NCI-H345 (cell line): ENCODE measurements at places on chromosomes 5 and 9.

GRCh38 chr5:33120671-33121070 is 320.1 kb upstream of the TARS1 start:
- DNase-seq: no peak

DNA sequence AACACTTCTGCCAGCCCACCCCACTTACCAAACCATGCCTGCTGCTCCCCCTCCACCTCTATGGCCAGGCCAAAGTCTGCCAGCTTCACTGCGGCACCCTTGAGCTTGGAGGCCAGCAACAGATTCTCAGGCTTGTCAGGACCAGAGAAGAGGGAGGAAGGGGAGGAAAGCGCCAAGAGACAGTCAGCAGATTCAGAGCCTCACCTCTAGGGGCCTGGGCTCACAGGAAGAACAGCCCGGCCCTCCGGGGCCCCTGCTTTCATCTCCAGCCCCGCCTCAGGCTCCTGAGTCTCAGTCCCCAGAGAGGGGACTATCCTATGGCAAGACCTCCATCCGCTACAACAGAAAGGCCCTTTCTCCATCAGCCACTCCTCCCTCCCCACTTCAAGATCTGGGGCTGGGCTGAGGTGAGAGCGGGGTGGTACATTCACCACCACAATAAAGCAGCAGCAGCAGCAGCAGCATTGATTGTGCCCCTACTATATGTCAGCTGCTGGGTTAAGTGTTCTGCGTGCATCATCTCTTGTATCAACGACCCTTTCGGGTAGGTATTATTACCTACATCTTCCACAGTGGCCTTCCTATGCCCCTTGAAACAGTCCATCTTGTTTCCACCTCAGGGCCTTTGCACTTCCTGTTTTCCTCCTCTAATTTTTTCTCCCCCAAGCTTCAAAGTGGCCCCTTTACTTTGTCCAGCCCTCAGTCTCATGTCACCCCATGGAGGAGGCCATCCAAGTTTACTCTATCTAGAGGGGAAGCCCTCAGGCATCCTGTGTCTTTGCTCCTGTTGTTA is 36.0 kb downstream of the CAMK2A start:
- no peak for DNase-seq

DNA sequence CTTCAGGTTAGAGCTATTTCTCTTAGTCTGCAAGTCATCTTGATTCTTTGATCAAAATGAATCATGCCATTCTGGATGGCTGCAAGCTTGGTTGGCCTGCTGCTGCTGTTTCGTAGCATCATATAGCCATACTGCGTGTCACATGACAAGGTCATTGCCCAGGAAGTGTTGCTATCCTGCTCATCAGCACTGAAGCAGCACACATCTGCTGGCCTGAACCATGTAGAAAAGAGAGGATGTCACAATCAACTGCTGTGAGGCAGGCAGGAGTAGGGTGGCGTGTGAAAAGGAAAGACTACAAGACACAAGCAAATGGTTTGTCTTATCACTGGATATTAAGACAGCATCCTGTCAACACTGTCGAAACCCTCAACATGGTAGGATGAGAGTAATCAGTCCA is 376.7 kb upstream of the RORB start:
- no peak for DNase-seq

DNA sequence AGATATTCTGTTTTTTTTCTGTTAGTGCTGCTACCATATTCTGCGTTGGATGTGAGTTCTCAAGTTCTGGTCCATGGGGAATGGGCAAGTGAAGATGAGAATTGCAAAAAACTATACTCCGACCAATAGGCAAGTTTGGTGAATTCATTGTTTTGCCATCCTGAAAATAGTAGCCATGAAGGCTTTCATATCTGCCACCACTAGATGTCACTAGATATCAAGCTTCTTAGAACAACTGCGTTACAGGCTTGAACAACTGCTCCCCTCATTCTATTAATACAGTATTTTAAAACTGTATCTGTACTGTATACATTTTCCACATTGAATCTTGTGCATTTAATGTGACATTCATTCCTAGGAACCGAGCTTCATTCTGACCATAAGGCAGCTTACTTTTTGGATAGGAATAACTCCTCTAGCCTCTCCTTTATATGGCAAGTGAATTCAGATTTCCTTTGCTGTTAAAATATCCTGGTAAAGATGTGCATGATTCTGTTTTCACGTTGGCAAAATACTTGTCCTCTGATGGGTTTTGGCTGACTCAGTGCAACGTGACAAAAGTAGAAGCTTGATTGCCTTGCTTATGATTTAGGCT is 163.6 kb downstream of the SREK1 start:
- peak; percentile 68 for DNase-seq

DNA sequence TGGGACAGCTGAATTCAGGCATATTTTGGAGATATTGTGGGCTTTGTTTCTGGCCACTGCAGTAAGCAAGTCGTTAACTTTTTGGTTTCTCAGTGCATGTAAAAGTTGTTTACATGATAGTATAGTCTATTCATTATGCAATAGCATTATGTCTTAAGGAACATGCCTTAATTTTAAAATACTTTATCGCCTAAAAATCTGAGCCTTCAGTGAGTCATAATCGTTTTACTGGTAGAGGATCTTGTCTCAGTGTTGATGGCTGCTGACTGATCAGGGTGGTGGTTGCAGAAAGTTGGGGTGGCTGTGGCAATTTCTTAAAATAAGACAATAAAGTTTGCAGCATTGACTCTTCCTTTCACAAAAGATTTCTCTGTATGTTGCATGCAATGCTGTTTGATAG is 5.1 kb downstream of the SCGB3A1 start:
- DNase-seq: no peak

GRCh38 chr5:38022631-38023030 is 182.8 kb upstream of the GDNF start:
- no peak for DNase-seq

DNA sequence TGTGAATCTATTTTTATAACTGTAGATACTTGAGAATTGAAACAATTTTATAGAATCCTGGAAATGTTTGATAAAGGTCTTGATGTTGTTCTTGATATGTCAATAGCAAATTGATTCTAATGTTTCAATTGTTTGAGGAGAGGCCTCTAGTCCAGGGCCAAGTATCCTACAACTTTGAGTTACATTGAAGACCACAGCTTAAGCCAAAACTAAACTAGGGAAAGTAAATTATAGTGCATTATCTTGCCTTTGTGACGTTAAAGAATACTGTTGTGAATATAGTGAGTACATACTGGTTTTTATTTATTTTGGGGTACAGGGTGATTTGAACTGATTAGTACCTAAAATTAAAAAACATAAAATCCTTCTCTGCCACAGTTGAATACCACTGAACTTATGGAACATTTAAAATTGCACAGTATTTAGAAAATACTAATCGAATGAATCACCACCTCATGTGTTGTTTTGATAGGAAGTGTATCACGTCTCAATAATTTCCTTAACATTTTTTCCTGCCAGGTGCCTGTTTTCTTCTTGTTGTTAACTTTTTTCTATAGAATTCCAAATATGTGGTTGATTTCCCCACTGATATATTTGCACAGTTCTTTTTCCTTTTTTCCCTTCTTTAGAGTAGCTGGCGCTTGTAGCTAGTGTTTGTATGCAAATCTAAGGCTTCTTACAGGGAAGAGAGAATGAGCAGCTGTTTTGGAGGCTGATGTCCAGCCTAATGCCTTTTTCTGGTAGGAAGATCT is 12.5 kb downstream of the ARHGEF28 start:
- DNase-seq: no peak

DNA sequence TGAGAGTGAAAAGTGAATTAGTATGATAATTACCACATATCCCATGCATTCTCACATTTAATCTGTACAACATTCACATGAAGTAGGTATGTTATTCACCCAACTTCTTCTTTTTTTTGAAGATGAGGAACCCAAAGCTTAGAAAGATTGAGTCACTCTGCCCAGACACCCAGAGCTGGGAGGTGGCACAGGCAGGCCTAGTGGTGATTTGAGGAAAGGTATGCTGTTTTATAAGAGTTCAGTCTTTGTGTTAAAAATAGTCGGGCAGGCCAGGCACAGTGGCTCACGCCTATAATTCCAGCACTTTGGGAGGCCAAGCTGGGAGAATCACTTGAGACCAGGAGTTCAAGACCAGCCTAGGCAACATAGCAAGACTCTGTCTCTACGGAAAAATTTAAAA is 285.3 kb downstream of the NR3C1 start:
- DNase-seq: no peak

GRCh38 chr5:33487236-33487635 is 46.5 kb downstream of the TARS1 start:
- no peak for DNase-seq
